ENCODE measurements at places on chromosomes 3 and 15.

DNA sequence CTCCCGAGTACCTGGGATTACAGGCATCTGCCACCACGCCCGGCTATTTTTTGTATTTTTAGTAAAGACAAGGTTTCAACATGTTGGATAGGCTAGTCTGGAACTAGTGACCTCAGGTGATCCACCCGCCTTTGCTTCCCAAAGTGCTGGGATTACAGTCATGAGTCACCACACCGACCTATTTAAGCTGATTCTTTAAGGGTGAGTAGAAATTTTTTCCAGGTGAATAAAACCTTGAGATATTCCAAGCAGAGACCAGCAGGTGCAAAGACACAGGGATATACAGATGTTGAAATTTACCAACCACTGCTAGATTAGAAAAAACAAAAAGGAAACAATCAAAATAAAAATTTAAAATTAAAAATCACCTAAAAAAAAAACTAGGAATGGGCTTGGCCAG is 74.4 kb upstream of the CHRNB4 start:
- DNase-seq = no peak

GRCh38 chr3:157626817-157627216 is 123.6 kb upstream of the VEPH1 start:
- DNase-seq = no peak

DNA sequence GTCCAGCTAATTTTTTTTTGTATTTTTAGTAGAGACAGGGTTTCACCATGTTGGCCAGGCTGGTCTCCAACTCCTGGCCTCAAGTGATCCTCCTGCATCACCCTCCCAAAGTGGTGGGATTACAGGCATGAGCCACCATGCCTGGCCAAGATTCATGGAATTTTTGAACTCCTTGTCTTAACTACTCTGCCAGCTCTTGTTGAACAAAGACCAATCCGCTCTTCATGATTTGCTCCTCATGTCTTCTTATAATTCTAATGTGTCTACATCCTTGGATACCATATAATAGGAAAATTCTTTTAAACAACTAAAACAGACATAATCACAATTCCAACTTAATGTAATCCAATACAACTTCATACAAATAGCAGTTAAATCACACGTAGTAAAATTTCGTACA is 21.3 kb downstream of the UBA5 start:
- DNase-seq = no peak

DNA sequence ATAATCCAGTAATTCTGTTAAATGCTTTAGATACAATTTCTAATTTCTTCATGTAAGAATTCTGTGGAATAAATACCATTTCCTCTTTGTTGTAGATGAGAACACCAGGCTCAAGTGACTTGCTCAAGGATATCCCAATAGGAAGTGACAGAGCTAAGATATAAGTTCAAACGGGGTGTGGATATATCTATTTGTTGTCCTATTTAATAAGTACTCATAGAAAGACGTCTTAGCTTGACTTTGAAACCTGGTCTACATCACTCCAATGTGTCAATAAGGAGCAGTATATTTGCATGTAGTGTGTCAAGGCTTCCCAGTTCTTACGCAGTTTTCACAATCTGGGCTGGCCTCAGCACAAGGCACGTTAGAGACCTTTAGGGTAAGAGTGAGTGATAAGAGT is 4.7 kb upstream of the GCSAM start:
- no peak for DNase-seq

DNA sequence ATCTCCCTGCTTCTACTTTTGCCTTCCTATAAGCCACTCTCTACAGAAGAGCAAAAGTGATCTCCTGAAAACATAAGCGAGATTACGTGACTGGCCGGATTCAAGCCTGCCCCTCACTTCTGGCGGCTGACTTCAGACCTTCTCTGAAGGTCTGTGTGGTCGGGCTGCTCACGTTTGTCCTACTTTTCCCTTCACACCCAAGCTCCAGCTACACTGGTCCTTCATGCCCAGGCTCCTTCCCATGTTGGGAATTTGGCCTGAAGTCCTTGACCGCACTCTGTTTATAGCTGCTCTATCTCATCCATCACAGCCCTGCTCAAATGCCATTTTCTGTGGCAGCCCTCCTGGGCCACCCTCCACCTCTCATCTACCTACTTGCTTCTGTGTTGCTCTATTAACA is 6.7 kb upstream of the PLA2G4E start:
- DNase-seq = no peak

GRCh38 chr3:78613421-78613879 is 1154.3 kb downstream of the ROBO1 start:
- DNase-seq = no peak

DNA sequence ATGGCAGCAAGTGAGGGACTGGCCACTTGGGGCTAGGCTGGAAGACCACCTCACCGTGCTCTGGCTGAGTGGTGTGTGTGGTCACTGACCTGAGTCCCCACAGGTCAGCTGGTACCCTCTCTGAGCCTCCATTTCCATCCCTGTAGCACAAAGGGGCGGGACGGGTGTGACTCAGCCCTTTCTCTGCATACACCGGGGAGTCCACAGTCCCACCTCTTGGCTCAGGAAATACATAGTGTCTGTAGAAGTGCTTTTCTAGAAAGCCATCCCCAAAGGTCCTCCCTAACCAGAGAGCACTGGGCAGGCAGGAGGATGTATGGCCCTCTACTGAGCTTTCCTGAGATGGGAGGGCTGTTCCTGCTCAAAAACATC is 27.2 kb downstream of the WNT7A start:
- no peak for DNase-seq

- DNase-seq = no peak
These were observed 139.5 kb upstream of the EIF1B start for GRCh38 chr3:40169983-40170382.

DNA sequence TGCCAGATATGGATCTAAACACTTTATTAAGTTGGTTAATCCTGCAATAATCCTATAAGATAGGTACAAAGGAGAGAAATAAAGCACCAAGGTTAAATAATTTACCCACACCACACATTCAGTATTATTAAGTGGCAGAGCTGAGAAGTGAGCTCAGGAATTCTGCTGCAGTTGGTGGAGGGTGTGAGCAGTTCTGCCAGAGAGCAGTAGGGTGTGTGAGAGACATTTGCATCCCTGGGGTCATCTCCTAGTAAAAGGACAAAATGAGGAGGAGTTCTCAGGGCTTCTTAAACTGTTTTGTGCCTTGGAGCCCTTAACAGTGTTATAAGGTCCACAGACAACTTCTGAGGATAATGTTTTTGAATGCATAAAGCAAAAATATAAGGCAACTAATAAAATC is 484.5 kb downstream of the TAFA4 start:
- no peak for DNase-seq

DNA sequence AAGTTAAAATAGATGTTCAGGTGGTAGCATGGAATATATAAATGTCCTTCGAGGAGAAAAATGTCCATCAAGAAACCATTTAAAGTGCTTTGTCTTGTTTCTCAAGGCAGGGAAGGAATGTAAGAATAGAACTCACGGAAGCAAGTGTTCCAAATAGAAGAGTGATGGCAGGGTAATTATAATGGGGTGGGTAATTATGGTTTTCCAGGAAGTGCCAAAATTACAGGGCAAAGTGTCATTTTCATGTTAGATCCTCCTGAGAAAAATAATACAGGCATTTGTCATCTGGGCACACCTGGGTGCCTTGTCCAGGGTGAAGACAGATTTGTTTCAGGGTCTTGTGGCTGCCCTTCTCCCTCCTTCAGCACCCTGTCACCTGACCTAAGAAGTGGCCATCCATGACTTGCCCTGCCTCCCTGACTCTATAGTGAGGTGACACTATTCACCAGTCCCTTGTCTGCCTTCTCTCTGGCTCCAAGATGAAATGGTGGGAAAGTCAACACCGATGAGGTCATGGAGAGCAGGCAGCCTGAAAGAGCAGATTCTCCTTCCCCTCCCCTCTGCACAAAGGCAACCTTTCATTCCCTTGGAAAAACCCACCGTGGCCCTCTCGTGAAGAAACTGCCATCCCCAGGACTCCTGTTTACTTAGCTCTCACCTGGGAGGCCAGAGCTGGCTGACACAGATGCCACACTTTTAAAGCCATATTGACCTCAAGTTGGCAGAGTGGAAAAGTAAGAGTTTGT is 45.1 kb upstream of the AMOTL2 start:
- no peak for DNase-seq

DNA sequence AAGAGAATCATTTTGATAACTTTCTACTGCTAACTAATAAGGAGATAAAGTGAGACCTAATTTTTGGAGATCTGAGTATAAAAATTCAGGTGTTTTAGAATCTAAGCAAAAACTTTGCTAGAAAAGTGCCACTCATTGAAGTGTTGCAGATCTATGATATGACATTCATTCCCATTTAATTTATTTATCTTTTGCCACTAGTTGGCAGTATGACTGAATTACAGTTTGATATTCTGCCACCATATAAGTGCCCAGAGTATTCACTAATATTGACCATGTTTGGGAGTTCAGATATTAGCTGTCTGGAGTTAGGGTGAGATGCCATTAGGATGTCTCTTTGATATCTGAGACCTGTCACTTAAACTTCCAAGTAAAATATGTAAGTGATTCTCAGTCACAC is 251.3 kb upstream of the GBE1 start:
- DNase-seq = no peak

- no peak for DNase-seq
These were observed 33.7 kb upstream of the VILL start for GRCh38 chr3:37956723-37957538.
